Substantia nigra (tissue), 51 donors: ENCODE measurements at places on chromosomes 12 and 14.

GRCh38 chr12:99054601-99055128, 409.6 kb downstream of the APAF1 start:
- no peak for DNase-seq

DNA sequence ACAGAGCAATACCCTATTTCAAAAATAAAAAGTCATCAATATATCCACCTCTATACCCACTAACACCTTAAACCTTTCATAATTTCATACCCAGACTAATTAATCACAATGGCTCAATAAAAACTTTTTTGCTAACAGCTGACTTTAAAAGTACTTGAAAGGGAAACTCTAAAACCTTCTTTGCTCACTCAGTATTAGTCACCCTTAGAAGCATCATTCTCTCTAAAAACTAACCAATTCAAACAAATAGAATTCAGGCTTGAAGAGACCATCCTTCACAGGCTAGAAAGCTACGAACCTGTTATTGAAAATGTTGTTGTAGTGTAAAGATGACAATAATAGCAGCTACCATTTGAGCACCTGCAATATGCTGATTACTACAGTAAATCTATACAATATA, 37.2 kb downstream of the HECTD1 start:
- no peak for DNase-seq

- no peak for DNase-seq
Measured at GRCh38 chr12:96093543-96094196, 58.3 kb upstream of the LTA4H start.

- no peak for DNase-seq
Measured at GRCh38 chr12:2451025-2451424, 343.7 kb upstream of the FKBP4 start.

GRCh38 chr14:104138718-104139459, 502 bp downstream of the KIF26A start:
- DNase-seq, result no peak

DNA sequence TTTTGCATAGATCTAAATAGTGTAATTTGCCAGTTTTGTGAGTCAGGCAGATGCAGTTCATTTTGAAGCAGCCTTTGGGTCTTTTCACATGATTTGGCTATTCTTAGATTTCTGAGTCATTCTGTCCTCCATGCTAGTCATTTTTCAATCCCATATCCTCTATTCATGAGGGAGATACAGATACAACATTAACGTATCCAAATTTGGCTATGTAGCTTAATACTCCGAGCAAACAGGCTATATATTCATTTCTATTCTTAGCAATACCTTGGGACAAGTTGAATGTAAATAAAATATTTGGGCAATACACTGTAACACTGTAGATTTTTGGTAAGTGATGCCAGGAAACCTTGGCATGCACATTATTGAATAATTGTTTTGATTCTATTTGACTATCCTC, 270.7 kb upstream of the PDE3A start:
- no peak for DNase-seq

DNA sequence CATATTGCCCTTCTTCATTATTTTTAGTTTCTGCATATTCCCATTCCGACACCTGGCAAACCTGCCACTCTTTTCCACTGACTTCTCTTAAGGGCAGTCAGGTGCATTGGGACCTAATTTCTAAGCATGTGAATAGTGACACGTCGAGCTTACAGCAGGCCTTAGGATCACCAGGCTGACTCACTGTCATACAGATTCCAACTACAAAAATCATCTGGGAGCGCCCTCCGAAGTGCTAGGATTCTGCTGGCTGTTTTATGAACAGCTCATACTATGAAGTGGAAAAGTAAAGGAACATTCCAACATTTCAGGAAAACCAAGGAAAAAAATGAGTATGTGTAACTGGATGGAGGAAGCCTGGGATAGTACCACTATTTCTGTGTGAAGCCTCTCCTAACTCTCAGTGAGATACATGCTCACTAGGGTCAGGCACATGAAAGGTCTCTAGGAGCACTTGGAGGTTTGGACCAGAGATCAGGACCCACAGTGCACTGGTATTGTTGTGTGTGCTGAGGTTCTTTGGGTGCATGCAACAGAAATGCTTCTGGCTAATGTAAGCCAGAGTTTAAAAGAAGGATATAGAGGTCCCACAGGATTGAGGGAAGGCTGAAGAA, 257.4 kb downstream of the ZFP36L1 start:
- no peak for DNase-seq

GRCh38 chr14:96096639-96097610, 57.8 kb downstream of the C14orf132 start:
- DNase-seq, result no peak

DNA sequence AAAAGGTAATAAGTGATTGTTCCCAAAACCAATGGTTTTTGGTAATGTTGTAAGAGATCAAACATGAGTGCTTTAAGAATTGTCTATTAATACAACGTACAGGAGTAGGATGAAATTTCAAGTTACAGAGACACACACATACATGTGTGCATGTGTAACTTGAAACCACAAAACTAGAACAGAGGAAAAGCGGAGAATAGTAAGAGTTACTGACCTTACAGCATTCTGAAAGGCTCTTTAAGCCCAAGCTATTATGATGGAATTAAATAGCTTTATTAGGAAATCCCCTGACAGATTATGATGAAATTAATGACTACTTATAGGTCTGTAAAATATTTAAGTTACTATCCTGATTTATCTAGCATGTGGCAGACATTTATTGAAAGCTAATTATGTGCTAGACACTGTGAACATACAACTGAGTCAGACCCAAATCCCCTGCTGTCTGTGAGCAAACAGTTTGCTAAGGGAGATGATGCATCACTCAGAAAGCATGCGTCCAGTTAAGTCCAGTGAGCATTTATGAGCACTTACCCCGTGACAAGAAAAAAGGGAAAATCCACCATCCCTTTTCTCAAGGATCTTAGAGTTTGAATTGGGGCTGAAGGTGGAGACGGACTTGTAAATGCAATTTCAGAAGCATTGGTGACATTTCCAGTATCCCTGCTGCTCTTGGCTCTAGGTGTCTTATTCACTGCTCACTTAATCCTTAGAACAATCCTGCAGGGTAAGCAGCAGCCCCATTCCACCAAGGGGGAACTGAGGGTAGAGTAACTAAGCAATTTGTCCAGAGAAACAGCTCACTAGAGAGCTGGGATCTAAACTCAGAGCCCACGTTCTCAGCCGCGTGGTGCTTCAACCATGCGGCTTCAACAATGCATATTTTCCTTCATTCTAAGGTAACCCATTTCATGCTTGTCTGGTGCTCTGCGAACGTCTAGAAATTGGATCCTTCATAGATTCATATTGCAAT, 117.4 kb downstream of the EML1 start:
- no peak for DNase-seq

DNA sequence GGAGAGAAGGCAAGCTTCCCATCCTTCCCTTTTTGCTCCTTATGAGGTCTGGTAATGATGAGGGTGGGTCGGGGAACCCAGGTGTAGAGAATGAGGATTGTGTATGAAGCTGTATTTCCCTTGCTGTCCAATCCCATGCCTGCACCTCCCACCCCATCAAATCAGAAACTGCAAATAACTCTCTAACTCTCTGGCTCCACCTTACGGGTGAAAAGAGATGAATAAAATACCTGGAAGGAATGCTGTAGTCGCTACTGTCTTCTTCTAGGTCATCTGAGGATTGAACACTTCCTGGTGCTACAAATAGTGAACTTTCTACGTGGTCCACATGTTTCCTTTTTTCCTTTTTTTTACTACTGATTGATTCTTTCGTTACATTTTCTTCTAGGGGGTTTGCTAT, 38.9 kb upstream of the DICER1 start:
- no peak for DNase-seq

GRCh38 chr12:92289629-92290349, 144.1 kb upstream of the BTG1 start:
- DNase-seq, result no peak

DNA sequence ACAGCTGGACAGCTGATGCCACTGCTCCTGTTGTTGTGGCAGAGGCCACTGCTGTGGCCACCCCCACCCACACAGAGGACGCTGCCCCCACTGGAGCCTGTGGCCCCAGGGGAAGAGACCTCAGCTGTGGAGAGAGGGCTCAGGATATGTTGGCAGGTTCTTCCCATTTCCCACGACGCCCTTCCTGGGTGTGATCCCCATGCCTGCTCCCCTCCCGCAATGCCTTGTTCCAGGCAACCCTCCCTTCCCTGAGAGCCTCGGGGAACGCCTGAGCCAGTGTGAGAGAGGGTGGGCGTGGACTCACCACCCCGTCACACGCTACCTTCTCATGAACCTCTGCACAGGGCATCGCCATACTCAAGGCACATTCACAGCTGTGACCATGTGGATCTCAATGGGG, 5.7 kb upstream of the KRT82 start:
- no peak for DNase-seq

DNA sequence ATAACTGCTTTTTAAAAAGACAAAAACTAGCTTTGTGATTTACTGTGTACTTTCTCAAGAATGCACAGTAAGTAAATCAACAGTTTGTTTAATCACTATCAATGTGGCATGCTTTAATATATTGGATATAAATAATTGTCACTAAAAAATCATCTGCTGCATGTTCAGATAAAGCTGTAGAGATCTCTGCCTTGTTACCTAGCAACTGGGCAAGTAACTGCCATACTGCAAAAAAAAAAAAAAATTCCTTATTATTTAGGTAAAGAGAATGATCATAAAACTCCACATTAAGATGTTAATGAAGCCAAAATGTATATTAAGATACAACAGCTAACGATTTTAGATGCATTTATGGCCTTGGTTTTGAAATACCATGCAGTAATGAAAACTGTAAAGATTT, 237.4 kb downstream of the APAF1 start:
- DNase-seq, result no peak

- DNase-seq, result no peak
Measured at GRCh38 chr12:13142747-13143146, 39.3 kb upstream of the GSG1 start.

- DNase-seq, result no peak
Measured at GRCh38 chr12:501722-502447, 42.1 kb downstream of the B4GALNT3 start.

DNA sequence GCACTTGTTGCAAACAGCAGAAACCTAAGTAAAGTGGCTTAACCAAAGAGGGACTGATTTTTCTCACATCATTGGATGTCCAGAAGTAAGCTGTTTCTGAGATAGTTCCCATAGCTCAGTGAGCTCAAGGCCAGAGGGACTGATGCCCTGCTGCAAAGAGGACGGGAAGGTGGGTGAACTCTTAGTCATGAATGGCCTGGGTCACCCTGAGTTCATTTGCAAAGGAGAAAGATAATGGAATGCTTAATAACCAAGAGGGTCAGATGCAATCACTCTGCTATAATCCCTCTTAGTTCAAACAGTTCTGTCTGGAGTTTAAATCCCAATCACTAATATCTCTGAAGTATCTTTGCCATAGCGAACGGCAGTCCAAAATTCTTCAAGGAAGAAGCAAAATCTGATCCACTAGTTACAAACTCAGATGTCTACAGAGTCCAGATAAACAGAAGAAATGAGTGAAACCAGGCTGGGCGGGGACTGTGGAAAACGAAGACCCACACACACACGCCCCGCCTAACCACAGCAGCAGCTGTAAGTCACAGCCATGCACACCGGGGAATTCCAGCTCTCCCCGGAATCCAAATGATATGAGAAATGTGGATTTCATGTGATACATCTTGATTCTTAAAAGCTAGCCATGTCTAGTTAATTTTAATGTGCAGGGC, 289.5 kb downstream of the TMEM132D start:
- DNase-seq, result no peak

DNA sequence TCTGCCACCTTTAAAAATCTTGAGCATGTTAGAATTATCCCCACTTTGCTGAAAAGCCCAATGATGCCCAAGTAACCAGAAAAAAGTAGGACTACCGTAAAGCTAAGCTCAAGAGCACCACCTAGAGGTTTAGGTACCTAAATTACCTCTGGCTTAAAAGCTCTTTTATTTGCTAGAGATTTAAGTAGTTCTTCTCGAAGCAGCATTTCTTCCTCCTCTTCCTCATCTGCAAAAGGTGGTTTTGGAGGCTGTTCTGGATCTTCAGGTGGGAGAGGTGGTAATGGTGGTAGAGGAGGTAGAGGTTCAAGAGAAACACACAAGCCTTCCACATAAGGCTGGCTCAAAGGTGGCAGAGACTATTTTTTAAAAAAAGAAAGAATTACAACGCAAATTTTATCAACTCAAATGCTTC, 26.9 kb downstream of the ZFC3H1 start:
- DNase-seq, result no peak

- DNase-seq, result no peak
Measured at GRCh38 chr12:103840462-103840875, 565 bp downstream of the NT5DC3 start.

- DNase-seq, result no peak
Measured at GRCh38 chr12:51415931-51416330, 8.7 kb upstream of the SLC4A8 start.

GRCh38 chr12:52178443-52178842, 13.4 kb downstream of the KRT80 start:
- no peak for DNase-seq

DNA sequence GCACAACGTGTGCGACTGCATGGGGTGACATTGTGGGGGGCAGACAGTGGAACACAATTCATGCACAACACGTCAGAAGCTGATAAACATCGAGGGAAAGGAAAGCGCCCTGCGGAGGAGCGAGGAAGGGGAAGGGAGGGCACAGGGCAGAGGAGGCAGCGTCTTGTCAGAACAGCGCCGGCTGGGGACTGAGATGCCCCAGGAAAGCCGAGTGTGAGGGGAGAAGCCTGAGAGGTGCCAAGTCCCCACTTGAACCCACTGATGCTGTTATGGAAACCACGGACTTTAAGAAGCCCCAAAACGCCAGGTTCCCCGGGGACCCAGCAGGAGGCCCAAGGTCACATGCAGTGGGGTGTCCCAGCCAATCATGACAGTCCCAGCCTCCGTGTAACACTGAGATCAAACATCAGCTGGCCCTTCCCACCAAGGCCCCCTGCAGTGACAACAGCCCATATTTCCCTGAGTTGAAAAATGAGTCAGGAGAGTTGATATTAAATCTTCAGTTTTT, 70.0 kb downstream of the GALNT9 start:
- no peak for DNase-seq

DNA sequence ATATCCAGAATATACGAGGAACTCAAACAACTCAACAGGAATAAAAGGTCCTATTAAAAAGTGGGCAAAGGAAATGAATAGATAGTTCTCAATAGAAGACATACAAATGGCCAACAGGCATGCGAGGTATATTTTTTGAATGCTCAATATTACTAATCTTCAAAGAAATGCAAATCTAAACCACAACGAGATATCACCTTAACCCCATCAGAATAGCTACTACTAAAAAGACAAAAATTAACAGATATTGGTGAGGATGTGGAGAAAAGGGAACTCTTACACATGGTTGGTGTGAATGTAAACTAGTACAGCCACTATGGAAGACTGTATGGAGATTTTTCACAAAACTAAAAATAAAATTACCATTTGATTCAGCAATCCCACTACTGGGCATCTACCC, 99.2 kb downstream of the TMEM260 start:
- no peak for DNase-seq

- no peak for DNase-seq
Measured at GRCh38 chr12:90859591-90859990, 95.4 kb downstream of the CCER1 start.

- no peak for DNase-seq
Measured at GRCh38 chr12:13147688-13148484, 44.4 kb upstream of the GSG1 start.
